Activated CD8-positive, alpha-beta T cell treated with anti-CD3 and anti-CD28 coated beads, Interleukin-2, amount 10 ng/mL, durations not matched to agents 7 days and 5 days (primary cell): ENCODE measurements at places on chromosomes 4 and X.

- no peak for DNase-seq
These were observed 98.1 kb downstream of the MGST2 start for GRCh38 chr4:139763672-139764071.

GRCh38 chrX:65034668-65035445, 58.6 kb upstream of the ZC4H2 start:
- DNase-seq, result peak; percentile 86

GRCh38 chr4:133493776-133494175, 344.7 kb downstream of the PCDH10 start:
- no peak for DNase-seq

GRCh38 chr4:111628437-111628836, 516.8 kb upstream of the FAM241A start:
- DNase-seq, result no peak

DNA sequence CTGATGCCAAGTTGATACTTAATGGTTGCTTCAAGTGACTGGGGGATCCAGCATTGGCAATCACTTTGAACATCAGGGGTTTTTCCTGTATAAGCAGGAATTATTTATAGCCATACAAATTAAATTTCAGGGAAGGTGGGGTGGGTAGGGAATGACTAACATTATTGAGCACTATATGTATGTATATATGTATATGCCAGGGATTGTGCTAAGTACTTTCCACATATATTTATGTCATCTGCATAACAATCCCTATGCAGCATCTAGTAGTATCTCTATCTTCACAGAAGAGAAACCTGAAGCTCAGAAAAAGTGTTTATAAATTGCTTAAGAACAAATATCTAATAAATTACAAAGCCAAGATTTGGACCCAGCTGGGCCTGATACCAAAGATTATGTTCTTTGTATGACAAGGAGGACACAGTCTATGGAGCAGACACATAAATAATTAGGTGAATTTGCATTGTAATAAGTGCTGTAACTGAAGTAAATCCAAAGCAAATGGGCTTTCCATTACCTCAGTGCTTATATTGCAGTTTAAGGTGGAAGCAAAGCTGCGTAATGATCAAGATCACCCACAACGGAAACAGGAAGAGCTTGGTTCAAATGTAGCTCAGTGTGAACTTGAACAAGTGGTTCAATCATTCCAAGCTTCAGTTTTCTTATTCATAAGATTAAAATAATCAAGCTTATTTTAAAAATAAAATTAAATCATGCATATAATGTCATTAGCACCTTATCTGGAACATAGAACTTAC, 18.9 kb upstream of the RASGEF1B start:
- DNase-seq, result no peak

DNA sequence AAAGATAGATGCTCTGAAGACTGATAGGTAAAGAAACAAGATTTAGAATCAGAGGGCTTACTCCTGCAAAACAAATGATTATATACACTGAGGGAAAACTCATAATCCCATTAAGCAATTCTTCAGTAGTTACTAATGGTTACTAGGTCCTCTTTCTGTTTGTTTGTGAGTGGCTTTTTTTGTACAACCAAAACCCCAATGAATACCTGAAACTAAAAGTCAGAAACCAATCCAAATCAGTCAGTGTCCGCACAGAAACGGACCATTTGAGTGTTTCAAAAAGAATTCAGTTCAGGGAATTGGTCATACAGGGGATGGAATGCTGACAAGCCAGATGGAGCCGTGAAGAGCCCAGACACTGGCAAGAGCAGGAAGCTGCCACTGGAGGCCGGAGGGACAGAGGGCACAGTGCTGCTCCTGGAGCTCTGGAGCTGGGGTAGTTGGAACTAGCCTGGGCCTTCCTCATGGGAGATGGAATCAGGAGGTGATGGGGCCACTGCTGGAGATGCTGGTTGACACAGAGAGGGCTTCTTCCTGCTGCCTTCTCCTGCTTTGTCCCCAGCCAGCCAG, 31.9 kb downstream of the SETD7 start:
- no peak for DNase-seq

DNA sequence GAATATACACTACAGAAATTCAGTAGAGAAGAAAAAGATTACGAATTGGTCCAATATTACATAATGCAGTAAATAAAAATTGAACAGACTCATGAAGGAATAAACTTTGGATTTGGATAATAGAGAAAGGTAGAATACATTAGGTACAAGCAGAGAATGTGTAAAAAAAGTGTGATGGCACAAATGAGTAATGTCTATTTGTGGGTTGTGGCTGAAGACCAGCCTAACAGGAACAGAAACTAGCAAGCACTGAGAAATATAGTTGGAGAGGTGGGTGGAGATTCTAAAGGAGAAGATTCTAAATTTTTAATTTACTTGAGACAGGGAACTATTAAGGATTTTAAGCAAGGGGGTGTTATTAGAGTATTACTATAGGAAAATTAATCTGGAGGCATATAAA, 15.2 kb upstream of the CLOCK start:
- no peak for DNase-seq

GRCh38 chrX:75623535-75623934, 100.7 kb upstream of the ZDHHC15 start:
- no peak for DNase-seq

- DNase-seq, result no peak
These were observed 10.2 kb upstream of the BANK1 start for GRCh38 chr4:101780284-101780683.

DNA sequence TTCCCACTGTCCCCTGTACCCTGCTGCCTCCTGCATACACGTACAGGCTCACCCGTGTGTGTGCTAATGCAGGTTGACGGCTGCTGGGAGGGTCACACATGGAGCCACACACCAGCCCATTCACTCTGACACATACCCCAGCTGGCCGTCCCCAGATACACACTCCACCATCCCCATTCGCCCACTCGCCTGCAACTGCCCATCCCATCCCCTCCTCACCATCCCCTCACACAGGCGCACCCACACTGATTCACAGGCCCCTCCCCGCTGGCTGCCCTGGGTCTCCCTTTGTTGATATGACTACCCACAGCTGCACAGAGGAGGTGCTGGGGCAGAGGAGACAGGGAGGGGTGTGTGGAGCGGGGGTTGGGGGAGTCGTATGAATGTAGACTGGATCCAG, 25.7 kb downstream of the PJA1 start:
- DNase-seq, result no peak
